ENCODE measurements at places on chromosomes 3 and 15.

- DNase-seq, result no peak
Measured at GRCh38 chr15:96728591-96728990, 398.1 kb downstream of the NR2F2 start.

DNA sequence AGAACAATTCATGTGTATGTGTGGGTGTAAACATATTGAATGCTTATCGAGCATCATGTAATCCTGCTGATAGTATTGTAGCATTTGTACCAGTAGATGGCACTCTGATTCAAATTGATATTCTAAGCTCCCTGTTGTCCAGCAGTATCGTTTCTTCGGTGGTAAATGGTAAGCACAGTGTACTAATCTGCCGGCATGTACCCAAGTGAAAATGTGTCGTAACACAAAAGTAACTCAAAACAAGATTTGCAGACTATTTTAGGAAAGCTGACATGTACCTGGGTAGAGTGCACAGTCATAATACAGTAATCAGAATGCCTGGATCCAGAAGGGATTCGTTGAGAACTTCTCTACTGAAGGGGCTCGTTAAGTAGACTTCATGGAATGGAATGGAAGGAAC lies 31.7 kb upstream of the MNS1 start:
- DNase-seq, result peak; percentile 72

- no peak for DNase-seq
Measured at GRCh38 chr3:22977650-22978289, 225.4 kb upstream of the UBE2E2 start.

DNA sequence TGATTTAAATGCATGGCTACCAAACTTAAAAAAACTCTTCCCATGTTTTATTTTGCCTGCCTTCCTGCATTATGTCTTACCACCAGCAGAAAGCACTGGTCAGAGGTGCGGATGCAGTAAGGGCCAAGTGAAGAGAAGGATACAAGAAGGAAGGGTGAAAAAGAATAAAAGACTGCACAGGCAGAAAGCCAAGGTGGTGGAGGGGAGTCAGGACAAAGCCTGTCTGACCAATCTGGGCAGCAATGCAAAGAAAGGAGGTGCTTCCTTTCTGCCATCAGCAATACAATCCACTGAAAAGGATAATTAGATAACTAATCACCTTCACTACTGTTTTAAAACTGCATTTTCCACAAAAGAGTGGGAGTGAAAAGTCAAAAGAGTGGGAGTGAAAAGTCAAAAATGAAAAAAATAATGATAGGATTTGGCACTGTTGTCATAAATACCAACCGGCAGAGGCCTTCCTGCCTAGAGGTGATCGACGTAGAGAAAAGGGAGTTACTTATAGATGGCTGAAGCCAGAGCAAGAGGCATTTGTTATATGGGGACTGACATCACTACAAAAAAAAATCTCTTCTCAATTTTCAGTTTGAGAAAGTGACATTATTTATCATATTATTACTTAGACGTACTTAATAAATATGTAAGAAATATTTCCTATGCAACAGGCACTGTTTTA lies 385.3 kb downstream of the TBC1D5 start:
- DNase-seq, result no peak

DNA sequence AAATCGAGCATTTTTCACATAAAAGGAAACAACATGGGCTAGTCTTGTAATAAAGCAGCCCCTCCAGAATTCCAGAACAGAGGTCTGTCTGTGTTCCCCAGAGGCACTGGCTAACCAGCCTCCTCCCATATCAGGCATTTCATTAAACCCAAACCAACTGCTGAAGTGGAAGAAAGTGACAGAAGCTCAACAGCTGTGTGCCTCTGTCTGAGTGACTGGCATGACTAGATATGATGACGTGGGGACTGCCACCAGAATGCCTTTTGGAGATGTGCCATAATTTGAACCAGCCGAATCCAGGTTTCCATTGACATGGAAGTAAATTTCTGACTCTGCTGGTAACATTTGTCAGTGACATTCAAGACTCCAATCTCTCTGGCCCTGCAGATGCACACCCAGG lies 8.7 kb downstream of the LIMD1 start:
- DNase-seq, result no peak

DNA sequence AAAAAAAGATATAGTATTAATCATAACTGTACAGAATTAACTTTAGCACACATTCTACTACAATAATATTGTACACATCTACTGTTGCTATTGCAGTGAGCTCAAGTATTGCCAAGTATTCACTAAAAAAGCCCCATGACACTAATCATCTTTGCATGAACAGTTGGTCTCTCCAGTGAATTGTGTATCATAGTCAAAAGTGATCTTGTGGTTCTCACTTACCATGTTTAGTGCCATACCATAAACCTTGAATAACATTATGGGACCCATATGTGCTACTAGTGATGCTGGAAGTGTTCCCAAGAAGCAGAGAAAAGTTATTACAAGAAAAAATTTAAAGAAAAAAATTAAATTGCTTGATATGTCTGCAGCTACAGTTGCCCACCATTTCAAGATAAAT lies 177.1 kb downstream of the PCCB start:
- no peak for DNase-seq

GRCh38 chr3:151268267-151269235 lies 9.8 kb downstream of the P2RY14 start:
- DNase-seq, result no peak

DNA sequence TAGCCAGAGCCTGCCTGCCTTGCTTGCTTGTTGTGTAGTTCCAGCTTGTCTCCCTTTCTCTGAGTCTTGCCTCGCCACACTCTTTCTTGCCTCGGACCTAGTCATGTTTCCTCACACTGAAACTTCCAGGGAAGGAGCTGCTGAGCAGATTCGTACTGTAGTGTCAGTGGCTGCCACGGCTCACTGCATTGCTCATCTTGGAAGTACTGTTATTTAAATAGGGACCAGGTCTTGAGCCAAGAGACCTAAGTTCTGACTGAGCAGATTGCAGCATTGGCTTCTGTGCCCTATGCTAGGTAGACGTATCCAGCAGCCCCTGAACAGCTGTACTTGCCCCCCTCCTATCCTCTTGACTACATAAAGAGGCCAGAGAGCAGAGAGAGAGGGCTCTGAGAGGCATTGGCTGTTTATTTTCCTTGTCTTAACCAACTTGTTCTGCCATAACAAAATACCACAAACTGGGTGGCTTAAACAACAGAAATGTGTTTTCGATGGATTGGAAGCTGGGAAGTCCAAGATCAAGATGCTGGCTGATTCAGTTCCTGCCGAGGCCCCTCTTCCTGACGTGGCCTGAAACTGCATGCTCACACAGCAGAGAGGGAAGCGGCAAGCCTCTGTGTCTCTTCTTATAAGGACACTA lies 5.8 kb upstream of the RARRES1 start:
- no peak for DNase-seq

DNA sequence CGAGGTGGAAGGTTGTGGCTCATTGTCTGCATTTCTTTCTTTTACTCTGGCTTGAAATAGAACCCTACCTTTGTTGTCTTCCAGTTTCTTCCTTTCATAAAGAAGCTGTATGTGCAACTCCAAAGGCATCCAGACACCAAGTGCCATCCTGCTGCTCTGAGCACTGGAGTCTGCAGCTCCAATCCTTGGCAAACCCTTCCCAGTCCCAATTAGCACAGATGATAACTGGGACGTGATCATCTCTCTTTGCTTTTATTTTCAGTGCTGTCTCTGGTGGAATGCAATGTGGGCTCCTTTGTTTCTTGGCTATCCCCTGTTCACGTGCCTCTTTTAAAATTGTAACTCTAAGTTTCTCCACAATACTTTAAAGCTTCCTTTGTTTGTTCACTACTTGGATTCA lies 140.9 kb downstream of the AQP9 start:
- no peak for DNase-seq

DNA sequence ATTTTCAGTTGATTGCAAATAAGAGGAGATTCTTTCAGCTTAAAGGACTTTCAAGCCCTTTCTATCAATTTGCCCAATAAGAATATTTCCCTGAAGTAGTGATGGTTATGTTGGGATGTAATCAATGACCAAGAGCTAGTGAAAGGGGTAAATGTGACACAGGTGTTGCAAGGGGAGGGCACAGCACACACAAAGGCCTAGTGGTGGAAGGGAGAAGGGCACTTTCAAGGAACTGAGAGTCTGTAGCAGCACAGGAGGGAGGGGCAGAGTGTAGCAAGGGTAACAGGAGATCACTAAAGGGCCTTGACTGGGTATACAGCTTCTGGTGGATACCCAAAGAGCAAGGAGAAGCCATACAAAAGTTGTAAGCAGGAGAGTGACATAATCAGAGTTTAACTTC lies 217.8 kb upstream of the ARHGEF26 start:
- no peak for DNase-seq

- no peak for DNase-seq
Measured at GRCh38 chr3:145191543-145191942, 969.4 kb downstream of the PLOD2 start.

- no peak for DNase-seq
Measured at GRCh38 chr3:177827511-177828207, 630.4 kb upstream of the TBL1XR1 start.

- no peak for DNase-seq
Measured at GRCh38 chr15:91411586-91411985, 311.5 kb downstream of the SV2B start.

GRCh38 chr3:10738688-10739372 lies 77.2 kb upstream of the SLC6A11 start:
- peak; percentile 32 for DNase-seq

DNA sequence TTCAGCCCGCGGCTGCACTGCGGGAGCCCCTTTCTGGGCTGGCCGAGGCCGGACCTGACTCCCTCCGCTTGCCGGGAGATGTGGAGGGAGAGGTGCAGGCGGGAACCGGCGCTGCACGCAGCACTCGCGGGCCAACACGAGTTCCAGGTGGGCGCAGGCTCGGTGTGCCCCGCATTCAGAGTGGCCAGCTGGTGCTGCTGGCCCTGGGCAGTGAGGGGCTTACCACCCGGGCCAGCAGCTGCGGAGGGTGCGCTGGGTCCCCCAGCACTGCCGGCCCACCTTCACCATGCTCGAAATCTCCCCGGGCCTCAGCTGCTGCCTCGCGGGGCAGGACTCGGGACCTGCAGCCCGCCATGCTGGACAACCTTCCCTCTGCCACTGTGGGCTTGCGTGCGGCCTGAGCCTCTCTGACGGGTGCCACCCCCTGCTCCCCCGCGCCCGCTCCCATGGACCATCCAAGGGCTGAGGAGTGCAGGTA lies 733.5 kb upstream of the CCDC54 start:
- DNase-seq, result no peak

DNA sequence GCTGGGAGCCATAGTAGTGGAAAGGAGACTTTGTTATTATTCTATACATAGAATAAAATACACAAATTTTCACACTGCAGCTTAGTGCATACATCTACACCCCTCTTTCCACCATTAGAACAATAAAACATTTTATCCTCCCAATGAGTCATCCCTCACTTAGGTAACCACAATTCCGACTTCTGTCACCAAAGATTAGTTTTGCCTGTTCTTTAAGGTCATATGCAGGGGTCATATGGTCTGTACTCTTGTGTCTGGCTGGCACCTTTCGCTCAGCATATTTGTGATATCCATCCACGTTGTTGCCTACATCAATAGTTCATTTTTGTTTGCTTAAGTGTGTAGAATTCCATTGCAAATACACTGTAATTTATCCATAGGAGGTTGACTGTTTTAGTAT lies 399.4 kb downstream of the SHQ1 start:
- DNase-seq, result no peak

DNA sequence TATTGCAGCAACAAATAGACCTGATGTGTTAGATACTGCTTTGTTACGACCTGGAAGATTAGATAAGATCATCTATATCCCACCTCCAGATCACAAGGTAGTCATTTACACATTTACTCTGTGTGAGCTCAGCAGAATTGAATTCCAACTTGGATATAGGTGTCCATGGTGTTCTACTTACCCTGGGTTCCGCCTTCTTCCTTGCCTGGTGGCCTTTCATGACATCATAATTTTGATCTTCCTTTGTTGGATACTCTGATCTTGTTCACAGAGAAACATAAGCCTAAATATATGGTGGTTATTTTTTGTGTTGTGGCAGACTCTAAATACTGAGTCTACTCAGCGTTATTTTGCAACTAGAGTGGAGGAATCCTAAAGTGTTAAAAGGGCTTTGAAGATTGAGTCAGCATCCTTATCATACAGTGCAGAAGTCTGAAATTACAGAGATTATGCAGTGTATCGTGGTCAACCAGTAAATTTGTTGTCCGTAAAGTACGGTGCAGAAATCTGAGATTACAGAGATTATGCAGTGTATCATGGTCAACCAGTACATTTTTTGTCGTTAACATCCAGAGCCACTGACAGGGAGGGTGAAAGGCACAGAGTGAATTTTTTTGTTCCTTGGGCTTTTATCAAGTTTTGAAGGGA lies 39.1 kb upstream of the GATM start:
- no peak for DNase-seq

DNA sequence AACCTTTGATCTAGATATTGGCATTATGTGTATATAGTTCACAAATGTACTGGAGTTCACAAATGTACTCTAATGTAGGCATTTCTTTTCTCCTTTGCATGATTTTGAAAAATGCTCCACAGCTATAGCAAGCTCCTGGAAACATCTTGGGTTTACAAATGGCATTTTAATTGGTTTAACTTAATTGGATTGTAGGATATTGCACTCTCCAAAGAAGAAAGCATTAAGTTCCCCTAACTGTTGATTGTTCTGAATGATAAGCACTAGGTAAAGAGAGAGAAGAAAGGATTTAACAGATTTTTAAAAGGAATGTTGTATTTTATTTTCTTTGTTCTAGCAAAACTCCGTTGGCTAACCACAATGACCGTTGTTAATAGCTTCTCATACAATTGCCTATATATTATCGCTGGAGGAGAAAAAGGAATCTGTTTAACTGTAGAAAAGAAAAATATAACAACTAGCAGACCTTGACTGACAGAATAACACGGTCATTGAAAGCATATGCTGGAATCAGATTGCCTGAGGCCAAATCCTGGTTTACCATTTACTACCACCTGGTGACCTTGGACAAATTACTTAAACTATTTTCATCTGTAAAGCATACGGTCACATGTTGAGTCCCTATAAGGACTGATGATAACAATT lies 170.8 kb downstream of the PEX5L start:
- DNase-seq, result no peak

DNA sequence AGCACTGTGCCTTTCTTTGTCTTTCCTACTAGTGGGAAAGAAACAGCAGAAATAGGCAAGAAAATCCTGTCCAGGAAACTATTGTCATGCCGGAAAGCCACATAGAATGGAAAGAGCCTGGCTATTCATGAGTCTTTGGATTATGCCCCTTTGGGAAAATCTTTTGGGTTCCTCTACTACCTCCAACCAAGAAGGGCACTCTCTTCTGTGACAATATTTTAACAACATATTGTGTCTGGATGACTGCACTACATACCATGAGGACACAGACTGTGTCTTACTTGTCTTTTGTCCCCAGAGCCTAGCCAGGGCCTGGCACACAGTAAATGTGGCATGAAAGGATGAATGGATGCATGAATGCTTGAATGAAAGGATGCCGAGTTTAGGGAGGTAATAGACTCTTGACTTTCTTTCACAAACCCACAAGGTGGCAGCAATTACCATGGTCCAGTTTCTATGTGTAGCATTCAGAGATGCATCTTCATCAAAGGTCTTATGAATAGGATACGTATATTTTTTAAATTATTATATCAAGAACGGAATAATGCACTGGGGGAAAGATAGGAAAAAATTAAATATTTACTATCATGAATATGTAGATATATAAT lies 30.3 kb downstream of the ARL14 start:
- DNase-seq, result peak; percentile 69

- DNase-seq, result no peak
Measured at GRCh38 chr15:46854564-46854963, 862.7 kb upstream of the SEMA6D start.

All from COR-L47 (cell line).